Stimulated activated CD4-positive, alpha-beta T cell treated with anti-CD3 and anti-CD28 coated beads, Interleukin-12 subunit alpha, Interleukin-12 subunit beta, amount 100 ng/mL, for 48 hours (primary cell): ENCODE measurements at places on chromosomes 12 and 14.

GRCh38 chr12:29067430-29067829, 81.6 kb upstream of the FAR2 start:
- no peak for DNase-seq

- DNase-seq, result no peak
These were observed 76.0 kb downstream of the VCPKMT start for GRCh38 chr14:50040401-50040775.

DNA sequence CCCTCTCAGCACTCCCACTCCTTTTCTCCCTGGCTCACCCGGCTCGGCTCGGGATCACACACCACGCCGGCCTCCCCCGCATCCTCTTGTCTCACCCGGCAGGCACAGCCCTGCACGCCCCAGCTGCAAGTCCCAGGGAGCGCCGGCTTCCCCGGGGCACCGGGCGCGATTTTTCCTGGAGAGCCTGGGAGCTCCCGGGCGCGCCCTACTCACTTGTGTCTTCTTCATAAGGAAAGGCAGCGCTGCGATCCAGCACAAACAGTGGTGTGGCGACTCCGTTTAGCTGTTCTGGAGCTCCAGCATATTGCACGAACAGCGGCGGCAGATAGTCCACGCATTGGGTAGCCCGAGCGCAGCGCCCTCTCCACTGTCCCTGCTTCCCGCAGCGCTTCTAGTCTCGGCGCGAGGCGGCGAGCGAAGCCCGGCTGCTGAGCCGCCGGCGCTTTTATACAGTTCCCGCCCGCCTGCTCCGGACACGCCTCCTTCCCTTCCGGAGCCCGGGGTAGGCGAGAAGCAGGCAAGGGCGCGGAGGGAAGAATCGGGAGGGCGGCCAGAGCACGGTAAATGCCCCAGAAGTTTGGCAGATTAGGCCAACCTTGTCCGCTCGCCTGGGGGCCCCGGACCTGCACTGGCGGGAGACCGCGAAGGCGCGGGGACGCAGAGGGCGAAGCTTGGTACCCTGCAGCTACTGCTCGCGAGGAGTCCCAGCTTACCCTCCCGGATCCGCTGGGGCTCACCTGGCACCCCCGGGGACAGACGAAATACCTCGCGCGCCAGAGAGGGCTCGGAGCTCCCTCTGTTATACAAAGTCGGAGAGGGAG, at the start of gene KITLG:
Gene KITLG (minus strand): TSS at position 421 of the 821 bp plus-strand sequence. CDS start 193 bp downstream, at position 228.
- peak; percentile 26 for DNase-seq

- DNase-seq, result no peak
These were observed 143.1 kb downstream of the PCNX1 start for GRCh38 chr14:71050227-71050823.

DNA sequence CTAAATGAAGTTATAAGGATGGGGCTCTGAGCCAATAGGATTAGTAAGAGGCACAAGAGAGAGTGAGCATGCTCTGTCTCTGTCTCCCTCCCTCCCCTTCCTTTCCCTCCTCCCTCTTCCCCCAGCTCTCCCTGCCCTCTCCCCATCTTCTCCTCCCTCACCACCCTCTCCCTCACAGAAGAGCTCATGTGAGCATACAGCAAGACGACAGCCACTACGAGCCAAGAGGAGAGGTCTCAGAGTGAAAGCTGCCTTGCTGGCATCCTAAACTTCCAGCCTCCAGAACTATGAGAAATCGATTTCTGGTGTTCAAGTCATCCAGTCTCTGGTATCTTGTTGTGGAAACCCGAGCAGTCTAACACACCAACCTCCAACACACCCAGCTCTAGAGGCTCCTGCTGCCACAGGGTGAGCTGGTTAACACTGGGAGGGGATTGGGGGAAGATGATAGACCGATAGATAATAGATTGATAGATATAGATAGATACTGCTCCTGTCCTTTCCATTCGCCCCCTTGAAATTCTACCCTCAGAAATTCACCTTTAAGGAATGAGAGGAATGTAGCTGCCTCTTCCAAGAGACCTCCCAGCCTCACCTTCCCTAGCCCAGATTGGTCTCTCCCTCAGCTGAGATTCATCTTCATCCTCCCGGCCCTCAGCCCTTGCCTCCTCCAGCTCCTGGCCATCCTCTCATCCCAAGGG, 25.8 kb upstream of the ACTN1 start:
- DNase-seq, result no peak

DNA sequence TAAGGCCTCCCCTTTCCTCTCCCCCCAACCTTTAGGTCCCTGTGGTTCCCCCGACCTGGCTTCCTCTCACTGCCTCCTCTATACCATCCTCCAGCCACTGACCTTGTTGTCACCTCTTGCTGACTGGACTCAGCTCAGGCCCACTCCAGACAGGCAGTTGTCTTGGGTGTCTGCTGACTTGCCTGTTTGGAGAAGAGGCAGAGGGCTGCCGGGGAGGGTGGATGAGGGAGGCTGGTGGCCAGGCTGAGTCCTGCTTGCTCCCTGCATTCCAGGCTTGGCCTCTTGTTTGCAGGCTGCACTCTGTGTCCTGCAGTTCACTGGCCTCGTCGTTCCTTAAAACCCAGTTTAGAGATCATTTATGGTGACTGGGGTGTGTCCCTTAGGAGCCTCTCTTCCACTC, 31.0 kb upstream of the RD3L start:
- no peak for DNase-seq

GRCh38 chr12:26152507-26153102, 27.8 kb upstream of the BHLHE41 start:
- DNase-seq, result no peak
